ENCODE measurements at places on chromosomes 4 and X.
A peak's percentile ranks its signal among the peaks of the same experiment; 100 is the strongest.

GRCh38 chr4:121885115-121885514, 14.8 kb upstream of the BBS7 start:
- DNase-seq, result no peak

- DNase-seq, result no peak
These were observed 76.1 kb upstream of the FHDC1 start for GRCh38 chr4:152860046-152860445.

DNA sequence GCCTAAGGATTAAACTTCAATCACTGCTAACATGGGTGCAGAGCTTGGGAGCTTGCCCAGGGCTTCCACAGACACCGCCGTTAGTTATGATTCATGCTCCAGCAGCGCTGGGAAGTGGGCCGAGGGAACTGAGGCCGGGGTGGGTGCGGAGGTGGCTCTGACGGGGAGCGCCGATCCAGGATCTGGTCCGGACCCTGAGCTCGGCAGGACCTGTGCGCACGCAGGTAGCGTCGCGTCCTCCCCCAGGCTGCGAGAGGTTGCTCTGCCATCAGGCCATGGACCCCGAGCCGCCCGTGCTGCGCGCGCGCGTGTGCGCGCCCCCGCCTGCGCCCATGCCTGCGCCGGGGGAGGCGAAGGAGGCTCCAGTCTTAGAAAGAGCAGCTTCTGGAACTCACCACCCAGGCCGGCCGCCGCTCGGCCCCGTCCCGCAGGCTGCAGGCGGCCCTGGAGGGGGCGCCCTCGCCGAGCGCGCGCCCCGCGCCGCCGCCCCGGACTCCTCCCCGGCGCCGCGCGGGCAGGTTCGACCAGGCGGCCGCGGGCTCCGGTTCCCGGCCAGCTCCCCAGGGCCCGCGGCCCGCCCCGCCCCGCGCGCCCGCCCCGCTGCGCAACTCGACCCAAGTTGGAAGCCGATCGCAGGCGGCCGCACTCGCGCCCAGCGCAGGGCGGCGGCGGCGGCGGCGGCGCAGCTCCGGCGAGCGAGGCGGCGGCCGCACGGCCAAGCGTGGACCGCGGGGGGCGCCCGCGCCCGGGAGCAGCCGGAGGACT, 732 bp upstream of the ADRA2C start:
- no peak for DNase-seq

DNA sequence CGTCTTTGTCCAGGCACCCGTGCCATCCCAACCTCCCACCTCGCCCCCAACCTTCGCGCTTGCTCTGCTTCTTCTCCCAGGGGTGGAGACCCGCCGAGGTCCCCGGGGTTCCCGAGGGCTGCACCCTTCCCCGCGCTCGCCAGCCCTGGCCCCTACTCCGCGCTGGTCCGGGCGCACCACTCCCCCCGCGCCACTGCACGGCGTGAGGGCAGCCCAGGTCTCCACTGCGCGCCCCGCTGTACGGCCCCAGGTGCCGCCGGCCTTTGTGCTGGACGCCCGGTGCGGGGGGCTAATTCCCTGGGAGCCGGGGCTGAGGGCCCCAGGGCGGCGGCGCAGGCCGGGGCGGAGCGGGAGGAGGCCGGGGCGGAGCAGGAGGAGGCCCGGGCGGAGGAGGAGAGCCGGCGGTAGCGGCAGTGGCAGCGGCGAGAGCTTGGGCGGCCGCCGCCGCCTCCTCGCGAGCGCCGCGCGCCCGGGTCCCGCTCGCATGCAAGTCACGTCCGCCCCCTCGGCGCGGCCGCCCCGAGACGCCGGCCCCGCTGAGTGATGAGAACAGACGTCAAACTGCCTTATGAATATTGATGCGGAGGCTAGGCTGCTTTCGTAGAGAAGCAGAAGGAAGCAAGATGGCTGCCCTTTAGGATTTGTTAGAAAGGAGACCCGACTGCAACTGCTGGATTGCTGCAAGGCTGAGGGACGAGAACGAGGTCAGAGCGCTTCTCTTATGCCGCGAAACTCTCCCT, at the start of gene TET2:
Gene TET2 (plus strand): TSS at position 601 of the 740 bp plus-strand sequence. CDS start 87,067 bp downstream, outside the sequence.
- DNase-seq, result peak; percentile 87

DNA sequence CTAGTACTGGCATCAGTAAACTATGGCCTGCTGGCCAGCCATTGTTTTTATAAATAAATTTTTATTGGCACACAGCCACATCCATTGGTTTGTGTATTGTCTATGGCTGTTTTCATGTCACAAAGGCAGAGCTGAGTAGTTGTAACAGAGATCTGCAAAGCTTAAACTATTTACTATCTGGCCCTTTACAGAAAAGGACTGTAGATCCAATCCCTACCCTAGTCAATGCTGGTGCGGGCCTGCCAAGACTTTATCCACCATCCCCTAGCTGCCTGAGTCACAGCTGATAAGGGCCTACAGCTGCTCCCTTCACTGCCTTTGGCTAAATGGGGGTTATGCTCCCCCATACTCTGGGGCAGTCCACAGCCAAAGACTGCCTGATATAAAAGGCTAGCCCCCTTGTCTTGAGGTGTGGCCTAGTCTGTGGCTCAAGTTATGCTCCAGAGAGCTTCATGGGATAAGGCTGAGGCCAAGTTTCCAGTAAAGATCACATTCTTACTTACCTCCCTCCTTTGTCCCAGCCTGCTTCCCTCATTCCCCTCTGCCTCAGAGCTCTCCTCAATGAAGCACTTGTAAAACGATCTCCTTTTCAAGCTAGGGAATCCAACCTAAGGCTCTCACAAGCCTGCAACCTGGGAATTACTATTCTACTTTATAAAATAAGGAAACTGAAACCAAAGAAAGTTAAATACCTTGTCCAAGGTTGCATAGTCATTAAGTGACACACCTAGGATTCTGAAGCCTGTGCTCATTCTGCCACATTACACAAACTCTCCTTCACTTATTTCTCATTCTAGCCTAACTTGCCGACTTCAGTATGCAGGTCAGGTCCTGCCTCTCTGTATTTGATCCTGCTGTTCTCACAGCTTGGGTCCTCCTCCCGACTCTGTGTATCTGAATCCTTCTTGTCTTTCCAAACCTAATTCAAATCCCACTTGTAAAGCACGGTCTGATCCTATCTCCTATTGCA, 20.7 kb downstream of the ACE2 start:
- no peak for DNase-seq

GRCh38 chr4:88584471-88584900, 7.8 kb upstream of the HERC3 start:
- DNase-seq, result no peak

GRCh38 chr4:158261480-158261879, 51.2 kb downstream of the TMEM144 start:
- no peak for DNase-seq

DNA sequence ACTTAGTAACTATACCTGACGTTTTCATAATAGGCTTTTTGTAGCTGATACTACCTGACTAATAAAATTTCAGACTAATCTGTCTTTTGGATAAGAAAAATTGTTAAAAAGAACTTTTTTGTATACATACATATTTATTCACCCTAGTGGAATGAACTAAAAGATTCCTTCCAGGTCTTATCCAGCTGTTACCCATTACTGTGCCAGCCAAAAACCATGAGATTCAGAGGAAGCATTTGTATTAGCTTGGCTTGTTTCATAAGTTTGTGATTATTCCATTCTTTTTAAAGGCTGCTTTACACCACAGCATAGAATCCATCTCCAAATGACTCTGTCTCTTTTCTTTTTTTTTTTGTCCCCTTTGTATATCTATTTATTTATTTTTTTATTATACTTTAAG, 149.4 kb downstream of the FAT4 start:
- no peak for DNase-seq

DNA sequence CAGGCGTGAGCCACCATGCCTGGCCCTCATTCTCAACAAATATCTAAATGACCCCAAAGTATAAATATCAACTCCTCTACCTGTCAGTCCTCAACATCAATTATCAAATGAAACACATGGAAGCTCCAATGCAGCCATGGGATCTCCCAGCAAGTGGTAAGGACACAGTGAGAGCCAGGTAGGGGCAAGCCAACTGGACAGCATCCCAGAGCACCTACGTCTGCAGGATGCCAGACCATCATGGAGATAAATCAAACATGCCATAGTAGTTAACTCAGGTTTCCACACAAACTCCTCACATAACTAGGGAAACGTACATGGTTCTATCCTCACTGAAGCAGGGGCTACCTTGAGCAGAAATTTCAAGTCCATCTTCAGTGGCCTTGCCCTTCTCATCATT, 159.9 kb upstream of the MED14 start:
- no peak for DNase-seq

GRCh38 chr4:57182132-57182874, 72.1 kb upstream of the IGFBP7 start:
- no peak for DNase-seq

DNA sequence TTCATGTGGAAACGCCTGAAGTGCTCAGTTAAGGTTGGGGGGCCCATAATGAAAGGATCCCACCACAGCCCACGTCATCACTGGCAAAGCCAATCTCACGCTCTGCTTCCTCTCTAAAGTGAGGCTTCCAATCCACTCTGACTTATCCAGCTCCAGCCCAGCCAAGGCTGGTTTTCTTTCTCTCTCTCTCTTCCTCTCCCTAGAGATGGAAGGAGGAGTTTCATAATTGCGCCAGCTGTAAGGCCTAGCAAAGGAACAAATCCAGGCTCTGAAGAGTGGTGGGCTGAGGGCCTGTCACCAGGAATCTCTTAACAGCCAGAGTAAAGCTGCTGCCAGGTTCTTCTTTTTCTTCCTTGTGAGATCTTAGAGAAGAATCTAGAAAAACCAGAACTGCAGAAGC, 20.7 kb upstream of the BCLAF3 start:
- DNase-seq, result no peak

DNA sequence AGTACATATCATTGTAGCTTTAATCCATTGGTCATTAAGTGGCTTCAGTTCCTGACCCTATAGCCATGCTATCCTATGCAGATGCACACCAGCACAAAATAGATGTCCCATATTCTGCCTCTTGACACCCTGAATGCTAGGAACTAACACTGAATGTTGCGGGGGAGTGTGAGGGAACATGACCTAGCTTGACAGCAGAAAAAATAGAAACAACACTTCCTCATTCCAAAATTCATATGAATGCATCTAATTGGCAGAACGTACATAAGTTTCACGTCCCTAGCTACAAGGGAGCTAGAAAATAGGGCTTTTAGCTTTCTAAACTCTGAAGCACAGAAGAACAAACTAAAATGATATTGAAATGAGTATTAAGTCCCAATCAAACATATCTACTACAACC, 14.4 kb upstream of the DCAF8L1 start:
- DNase-seq, result no peak

- DNase-seq, result peak; percentile 8
These were observed 13.1 kb upstream of the SLC9B1 start for GRCh38 chr4:103032574-103032973.

GRCh38 chr4:36740796-36741310, 459.4 kb downstream of the DTHD1 start:
- DNase-seq, result no peak

- DNase-seq, result no peak
These were observed 60.9 kb downstream of the GK start for GRCh38 chrX:30714138-30714537.

GRCh38 chrX:124518885-124519284, 172.5 kb downstream of the SH2D1A start:
- no peak for DNase-seq

- no peak for DNase-seq
These were observed 1511.3 kb upstream of the AGA start for GRCh38 chr4:178953447-178954120.

DNA sequence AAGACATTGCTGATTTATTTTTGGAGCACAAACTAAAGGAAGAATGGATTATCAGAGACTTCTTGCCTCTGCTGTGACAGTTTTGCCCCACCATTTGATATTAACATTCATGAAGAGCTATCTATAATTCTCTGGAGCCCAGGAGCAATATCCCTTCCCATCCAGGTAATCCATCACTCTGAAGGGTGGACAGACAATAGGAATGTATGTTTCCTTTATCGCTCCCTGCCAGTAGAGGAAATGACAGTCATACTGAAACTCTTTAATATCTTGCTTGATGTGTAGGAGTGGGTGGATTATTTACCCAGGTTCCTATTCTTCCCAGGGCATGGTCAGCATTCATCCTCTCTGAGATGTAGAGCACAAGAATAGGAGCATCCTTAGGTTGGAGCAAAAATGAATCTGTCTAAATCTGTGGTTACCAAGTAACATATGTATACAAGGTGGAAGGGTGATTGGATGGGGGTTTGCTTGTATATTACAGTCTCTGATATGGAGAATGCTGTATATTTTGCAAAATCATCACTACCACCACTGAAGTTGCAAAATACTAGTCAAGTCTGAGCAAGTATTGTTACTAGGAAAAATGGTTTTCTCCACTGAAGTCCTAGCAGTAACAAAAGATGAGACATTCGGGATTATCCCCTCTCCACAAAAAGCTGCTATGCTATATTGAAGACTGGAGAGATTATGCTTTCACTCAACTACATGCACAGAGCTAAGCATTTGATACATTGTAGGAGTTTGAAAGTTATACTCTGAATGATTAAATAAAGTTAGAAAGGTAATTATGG, 151.6 kb downstream of the CBLL2 start:
- DNase-seq, result no peak

DNA sequence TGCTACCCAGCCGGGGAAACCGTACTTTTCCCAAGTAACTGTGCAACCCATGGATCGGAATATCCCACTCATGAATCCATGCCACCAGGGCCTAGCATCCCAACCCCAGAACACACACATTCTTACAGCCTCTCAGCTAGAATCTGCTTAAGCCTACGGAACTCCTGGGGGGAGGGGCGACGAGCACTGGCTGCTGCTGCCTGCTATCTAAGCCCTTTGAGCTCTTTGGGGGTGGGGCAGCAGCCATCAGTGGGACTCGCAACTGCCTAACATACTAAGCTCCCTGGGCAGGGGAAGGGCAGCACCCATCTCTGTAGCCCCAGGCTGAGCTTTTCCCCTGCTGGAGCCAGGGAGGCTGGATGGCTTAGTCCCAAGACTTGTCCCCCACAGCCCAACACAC, 28.6 kb downstream of the NUDT10 start:
- DNase-seq, result no peak

DNA sequence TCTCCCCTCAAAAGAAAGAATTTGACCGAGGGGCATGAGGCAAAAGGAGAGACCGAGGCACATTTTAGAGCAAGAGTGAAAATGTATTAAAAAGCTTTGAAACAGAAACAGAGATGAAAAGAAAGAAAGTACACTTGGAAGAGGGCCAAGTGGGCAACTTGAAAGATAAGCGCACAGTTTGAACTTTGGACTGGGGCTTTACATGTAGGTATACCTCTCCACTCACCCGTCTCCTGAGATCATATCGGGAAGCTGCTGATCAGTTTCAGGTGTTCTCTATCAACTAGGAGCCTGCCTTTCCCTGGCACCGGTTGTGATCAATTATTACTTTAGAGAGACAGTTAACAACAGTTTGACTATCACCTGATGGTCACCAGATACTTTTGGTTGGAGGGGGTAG, 2666.5 kb downstream of the ARAP2 start:
- DNase-seq, result no peak

- no peak for DNase-seq
These were observed 4.3 kb upstream of the FRMPD3 start for GRCh38 chrX:107445146-107445545.

DNA sequence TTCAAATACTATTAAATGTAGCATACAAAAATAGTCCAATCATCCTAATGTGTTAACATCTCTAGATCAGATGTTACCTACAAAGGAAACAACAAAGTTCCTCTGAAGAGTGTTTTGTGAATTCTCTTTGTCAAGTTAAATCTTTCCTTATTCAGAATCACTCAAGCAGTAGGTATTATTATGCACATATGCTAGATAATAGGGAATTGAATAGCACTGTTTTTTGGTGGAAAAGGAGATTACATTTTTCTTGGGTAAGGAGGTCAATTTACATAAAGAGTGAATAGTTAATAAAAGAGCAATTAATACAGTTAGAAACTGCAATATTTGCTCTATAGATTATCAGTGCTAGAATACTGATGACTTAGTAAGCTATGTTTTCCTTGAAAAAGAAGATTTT, 130.7 kb downstream of the BTC start:
- DNase-seq, result no peak
